ENCODE measurements at places on chromosomes 6 and 20. TPM values are rescaled to one million over a fixed set of nuclear protein-coding genes. Genes with fewer than 3 reads are reported as not detected.

Gene CPNE5
- polyA plus RNA-seq = 18.4 TPM

Gene ZNF341
- 3.7 TPM for polyA plus RNA-seq

Gene ATP6V1G2
- 2.5 TPM for polyA plus RNA-seq

Gene BPHL
- 22.6 TPM for polyA plus RNA-seq

Gene EFCAB8
- polyA plus RNA-seq = not detected

Gene TCP11
- 0.03 TPM for polyA plus RNA-seq

Gene EPHA7
- 1.2 TPM for polyA plus RNA-seq

Gene VSTM2L
- polyA plus RNA-seq = 14.1 TPM

Gene JAG1
- 17.9 TPM for polyA plus RNA-seq

Gene MAFB
- 6.4 TPM for polyA plus RNA-seq

GRCh38 chr20:59673998-59674445 lies 69.7 kb downstream of the PHACTR3 start:
- DNase-seq = no peak

- DNase-seq = no peak
Measured at GRCh38 chr20:59071216-59071615, 28.6 kb upstream of the PRELID3B start.

DNA sequence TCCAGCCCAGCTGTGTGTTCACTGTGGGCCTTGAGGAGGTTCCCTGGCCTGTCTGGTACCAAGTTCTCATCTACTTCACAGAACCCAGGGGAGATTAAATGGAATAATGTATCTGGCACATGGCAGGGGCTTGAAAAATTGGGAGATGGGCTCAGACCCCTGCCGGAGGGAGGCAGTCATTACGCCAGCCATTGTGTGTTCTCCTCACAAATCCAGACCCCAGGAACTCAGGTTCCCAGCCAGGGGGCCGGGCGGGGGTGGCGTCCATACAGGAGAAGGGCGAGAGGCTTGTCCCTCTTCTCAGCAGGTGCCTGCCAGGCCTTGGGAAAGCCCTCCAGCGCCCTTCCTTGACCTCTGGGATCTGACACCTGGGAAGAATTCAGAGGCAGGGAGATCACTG lies 8.1 kb downstream of the NOL4L start:
- no peak for DNase-seq

- DNase-seq = no peak
Measured at GRCh38 chr6:38183856-38184584, 364.5 kb downstream of the ZFAND3 start.

DNA sequence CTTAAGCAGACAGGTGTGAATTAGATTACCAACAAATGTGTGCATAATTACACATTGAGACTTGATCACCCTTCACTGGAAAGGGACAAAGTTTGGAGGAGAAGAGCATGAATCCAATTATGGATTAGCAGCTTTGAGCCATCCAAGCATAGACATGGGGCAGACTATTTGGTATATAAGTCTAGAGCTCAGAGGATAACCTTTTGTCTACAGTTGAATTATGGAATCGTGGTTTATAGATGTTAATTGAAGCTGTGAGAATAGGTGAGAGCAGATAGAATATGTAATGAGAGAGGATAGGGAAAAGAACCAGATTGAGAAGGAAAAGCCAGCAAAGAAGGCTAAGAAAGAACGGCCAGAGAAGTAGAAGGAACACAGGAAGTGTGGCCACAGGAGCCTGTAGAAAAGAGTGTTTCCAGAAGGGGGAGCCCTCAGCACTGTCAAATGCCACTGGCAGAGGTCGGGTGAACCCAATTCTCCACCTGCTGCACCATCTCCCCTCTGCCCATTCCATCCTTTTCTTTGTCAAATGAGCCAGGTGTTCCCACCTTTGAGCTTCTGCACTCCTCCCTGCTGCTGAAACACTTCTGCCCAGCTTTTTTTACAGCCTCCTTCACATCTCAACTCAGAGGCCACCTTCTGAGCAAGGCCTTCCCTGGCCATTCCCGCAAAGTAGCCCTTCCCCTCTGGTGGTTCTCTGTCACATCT lies 7.3 kb downstream of the DNTTIP1 start:
- DNase-seq = no peak

- no peak for DNase-seq
Measured at GRCh38 chr6:135179920-135180541, 1.1 kb upstream of the MYB start.

DNA sequence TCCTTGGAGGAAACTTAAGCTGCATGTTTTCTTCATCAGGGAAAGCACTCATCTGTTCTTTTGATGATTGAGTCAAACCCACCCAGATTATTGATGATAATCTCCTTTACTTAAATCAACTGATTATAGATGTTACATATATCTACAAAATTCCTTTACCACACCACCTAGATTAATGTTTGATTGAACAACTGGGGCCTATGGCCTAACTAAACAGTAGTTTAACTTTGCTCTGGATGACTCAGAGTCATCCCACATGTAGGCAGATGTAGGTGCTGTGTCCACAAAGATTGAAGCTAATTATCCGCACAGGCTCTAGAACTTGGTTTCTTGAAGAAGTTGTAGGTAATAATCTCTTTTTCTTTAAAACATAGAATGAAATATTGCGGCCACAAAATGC lies 42.2 kb downstream of the PKIB start:
- no peak for DNase-seq

DNA sequence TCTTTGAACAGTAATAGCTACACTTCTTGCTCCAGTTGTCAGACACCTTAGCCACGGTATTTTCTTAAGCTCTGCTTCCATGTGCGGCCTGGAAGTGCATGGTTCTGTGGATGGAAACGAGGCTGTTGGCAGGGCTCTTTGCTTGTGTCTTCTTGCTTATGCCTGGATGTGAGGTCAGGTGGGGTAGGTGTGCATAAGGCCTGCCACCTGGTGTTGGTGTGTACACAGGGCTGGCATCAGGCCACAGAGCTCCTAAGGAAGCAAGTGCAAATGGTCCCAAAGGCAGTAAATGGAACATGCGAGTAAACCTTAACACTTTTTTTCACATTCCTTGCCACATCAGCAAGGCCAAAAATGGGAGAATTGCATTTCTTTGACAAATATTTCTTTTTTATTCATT lies 158.1 kb upstream of the GMDS start:
- no peak for DNase-seq

GRCh38 chr6:136790411-136791295 lies 1.6 kb downstream of the MAP3K5 start:
- DNase-seq = no peak

DNA sequence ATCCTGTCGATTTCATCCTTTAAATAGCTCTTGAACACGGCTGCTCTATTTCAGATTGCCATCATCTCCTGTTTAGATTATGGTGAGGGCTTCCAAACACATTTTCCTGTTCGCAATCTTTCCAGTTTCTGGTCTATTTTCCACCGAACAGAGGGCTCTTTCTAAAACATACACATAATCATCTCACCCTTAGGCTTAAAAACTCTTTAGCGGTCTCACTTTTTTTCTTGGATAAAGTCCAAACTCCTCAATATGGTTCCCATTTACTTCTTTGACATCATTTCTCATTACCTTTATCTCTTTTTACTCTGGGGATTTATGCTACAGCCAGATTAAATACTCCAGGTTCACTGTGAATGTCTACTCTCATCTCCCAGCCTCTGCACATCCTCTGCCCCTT lies 103.4 kb upstream of the STMND1 start:
- DNase-seq = no peak

DNA sequence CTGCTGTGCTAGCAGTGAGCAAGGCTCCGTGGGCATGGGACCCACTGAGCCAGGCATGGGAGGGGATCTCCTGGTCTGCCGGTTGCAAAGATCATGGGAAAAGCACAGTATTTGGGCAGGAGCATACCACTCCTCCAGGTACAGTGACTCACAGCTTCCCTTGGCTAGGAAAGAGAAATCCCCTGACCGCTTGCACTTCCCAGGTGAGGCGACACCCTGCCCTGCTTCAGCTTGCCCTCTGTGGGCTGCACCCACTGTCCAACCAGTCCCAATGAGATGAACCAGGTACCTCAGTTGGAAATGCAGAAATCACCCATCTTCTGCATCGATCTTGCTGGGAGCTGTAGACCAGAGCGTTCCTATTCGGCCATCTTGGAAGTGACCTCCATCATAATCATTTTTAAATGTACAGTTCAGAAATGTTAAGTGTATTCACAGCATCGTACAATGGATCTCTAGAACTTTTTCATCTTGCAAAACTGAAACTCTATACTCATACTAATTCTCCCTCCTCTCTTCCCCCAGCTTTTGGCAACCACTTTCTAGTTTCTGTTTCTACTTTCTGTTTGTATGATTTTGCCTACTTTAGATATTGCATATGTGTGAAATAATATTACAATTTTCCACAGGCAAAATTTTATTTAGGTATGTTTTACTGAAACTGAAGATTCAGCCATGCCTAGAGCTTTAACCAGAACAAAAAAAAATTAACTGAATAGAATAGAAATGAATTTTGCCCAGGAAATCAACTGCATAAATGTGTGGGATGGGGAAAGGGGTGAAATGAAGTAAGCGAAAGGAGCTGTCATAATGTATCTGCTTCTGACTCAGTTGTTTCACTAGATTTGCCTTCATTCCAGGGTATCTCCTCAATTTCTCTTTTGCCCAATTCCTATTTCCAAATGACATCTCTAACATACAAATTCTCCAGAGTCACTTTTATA lies 100.0 kb downstream of the RWDD2A start:
- DNase-seq = no peak

GRCh38 chr6:37314487-37315156 lies 39.2 kb upstream of the RNF8 start:
- DNase-seq = peak; percentile 23

GRCh38 chr6:53360093-53360912 lies 11.6 kb upstream of the ELOVL5 start:
- no peak for DNase-seq

DNA sequence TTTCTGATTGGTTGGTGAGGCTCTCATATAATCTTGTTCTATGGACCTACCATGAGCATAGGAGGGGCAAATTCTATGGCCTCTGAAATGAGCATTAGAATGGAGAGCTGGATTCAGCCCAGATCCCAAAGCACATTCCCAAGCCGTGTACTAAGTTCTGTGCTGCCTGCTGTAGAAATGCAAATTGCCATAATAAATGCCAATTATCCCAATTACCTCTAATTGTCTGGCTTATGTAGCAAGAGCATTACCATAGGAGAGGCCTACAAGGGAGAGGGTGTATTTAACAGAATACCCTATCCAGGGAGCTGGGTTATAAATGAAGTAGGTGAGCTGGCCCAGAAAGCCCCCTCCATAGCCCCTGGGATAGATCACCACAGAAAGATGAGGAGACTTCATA lies 126.8 kb downstream of the LRFN2 start:
- DNase-seq = no peak

DNA sequence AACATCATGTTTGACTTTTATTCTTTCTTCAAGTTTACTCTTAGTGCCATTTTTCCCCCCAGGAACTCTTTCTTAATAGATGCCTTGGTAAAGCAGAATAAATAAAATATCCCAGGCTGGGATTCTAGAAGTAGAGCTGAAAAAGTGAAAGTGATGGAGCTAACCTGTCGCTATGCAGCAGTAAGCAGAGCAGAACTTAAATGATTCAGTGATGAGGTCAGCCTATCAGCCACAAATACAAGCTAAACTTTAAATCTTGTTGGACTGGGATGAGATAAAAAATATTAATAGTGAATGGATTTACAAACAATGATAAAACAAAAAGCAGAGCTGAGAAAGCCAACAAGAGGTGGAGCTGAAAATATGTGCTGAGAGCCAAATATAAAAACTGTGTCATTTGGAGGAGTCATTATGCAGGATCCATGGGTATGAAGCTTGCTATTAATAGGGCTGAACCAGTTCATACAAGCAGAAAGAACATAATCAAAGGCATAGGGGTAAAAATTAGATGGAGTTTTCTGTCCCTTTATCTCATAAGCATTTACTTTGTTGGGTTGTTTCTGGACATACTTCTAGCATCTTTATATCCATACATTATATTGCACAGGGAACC lies 877.8 kb downstream of the EPHA7 start:
- DNase-seq = no peak

DNA sequence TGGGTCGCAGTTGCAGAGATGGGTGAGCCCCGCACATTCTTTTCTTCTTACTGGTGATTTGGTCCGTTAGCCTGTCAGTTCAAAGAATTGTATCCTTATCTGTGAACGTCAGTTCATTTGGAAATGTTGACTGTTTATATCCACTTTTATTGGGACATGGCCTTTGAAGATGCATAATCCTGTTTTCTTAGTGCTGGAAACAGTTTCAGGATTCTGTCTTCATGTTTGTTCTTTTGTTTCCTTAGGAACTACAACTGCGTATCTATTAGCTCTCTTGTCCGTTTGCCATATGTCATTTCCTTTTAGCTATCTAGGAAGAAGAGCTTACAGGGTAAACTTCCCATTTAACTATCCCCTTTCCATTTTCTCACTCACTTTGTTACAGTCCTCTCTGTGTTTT lies 35.0 kb upstream of the TULP1 start:
- DNase-seq = no peak

DNA sequence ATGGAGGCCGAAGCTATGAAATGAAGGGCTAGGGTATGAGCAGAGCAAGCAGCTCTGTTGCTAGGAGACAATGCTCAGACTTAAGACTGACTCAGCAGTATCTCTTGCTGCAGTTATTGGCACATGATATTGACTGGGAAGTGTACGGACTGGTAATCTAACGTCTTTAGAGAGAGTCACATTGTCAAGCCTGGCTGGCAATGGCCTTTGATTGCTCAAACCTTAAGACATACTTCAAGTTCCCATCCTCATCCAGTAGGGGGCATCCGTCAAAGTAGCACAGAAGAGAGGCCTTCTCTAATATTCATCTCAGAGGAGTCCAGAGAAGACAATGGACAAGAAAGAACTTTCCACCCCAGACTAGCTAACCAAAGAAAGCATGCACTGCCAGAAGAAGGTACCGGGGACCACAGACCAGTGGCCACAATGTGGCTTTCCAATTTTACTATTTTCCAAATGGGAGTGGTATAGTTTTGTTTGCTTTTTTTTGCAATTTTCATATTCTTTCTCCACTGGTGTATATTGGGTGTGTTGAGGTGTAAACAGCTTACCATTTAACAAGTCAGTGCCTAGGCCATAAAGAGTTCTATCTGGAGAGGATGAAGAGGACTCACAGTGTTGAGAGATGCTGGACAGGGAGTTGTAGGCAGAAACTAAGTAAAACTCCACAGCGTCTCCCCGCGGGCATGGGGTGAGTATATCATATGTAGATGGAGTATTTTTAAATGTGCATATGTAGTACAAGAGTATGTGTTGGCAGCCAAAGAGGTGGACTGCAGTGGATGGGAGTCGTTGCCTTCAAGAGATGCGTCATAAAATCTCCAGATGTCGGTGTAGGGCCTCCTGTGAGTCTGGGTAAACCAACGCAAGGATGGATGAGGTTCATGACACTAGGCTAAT lies 36.7 kb downstream of the LRFN2 start:
- DNase-seq = peak; percentile 20

DNA sequence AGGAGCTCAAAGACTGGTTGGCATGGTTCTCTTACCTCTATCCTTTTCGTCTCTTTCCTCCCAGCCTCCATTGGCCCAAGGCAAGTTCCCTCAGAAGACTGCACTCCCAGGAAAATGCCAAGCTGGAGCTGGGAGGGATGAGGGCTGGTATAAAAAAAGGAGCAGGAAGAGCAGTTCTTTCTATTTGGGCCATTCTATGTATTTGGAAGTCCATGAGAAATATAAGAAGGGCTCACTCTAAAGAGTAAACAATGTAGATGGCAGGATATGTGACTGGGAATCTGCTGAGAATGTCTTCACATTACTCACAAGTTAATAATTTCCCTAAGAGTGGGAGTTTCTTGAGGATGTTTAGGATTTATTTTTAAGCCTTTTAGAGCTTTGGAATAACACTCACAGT lies 36.6 kb upstream of the ADTRP start:
- no peak for DNase-seq
